Fibroblast of lung (primary cell): ENCODE measurements at places on chromosomes 6 and 20.
A peak's percentile ranks its signal among the peaks of the same experiment; 100 is the strongest.

- no peak for DNase-seq
These were observed 49.8 kb upstream of the ADGRG6 start for GRCh38 chr6:142251930-142252445.

GRCh38 chr6:149851461-149852110, 12.6 kb downstream of the LRP11 start:
- DNase-seq, result peak; percentile 49

DNA sequence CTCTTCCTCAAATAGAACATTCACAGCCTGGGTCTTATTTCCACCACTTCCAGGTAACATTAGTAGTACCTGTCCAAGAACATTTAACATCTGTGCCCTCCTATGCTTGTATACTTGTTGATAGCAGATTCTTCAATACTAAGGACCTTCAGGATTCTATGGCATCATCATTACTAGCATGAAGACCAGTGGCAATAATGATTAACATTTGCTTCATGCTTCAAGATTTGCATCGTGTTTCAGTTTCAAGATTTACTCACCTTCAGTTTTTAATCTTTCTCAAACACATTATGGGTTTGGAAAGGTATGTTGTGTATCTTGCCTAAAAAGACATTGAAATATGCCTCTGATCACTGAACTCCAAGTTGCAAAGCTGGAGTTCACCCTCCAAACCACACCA, 412.8 kb upstream of the NRSN1 start:
- DNase-seq, result no peak

DNA sequence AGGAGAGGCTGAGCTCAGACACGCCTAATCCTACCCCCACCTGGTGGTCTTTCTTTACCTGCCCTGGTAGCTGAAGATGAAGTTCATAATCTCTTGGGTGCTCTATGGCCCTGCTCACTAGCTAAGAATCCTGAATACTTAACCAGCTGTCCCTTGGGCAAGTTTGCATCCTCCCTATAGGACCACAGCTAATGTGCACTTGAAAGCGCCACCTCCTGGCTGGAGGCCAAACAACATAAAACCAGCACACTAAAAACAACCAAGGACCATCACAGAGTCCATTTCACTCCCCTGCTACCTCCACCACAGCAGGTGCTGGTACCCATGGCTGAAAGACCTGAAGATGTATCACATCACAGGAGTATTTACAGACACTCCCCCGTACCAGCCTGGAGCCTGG, 155.5 kb upstream of the SLC24A3 start:
- no peak for DNase-seq

DNA sequence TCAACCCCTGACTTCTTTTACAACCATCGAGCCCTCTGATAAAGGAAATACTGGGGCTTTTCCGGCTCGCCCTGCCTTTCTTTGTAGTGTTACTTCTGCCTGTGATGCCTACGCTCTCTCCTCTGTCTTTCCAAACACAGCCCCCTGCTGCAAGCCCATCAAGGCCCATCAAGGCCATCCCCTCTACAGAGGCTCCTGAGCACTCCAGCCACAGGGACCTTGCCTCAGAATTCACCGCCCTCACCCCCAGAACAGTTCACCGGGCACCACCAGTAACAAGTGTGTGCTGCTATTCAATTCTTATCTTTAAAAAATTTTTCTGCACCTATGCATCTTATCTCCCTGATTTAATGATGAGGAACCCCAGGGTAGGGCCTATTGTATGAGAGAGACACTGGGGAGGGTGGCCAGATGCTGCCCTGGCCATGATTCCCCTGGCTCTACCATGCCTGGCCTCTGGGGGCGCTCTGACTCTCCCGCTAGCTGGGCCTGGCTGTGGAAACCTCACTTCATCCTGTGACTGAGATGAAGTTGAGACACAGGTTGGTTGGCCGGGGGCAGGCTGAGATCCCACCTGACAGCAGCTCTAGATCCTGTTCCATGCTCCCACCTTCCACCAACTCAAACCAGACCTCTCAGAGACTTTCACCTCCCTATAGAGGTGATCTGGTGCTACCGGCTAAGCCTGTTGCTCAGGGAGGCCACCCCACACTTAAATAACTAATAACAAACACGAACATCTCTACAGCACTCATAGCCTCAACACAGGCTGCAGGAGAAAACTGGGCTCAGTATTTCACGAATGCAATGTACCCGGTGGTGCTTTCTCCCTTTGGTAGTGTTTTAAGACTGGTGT, 19.2 kb upstream of the GLP1R start:
- DNase-seq, result no peak

DNA sequence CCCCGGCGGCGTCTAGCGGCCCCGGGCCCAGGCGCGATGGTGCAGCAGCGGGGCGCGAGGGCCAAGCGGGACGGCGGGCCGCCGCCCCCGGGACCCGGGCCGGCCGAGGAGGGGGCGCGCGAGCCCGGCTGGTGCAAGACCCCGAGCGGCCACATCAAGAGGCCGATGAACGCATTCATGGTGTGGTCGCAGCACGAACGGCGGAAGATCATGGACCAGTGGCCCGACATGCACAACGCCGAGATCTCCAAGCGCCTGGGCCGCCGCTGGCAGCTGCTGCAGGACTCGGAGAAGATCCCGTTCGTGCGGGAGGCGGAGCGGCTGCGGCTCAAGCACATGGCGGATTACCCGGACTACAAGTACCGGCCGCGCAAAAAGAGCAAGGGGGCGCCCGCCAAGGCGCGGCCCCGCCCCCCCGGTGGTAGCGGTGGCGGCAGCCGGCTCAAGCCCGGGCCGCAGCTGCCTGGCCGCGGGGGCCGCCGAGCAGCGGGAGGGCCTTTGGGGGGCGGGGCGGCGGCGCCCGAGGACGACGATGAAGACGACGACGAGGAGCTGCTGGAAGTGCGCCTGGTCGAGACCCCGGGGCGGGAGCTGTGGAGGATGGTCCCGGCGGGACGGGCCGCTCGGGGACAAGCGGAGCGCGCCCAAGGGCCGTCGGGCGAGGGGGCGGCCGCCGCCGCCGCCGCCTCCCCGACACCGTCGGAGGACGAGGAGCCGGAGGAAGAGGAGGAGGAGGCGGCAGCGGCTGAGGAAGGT, 715 bp downstream of the SOX12 start:
- peak; percentile 66 for DNase-seq

DNA sequence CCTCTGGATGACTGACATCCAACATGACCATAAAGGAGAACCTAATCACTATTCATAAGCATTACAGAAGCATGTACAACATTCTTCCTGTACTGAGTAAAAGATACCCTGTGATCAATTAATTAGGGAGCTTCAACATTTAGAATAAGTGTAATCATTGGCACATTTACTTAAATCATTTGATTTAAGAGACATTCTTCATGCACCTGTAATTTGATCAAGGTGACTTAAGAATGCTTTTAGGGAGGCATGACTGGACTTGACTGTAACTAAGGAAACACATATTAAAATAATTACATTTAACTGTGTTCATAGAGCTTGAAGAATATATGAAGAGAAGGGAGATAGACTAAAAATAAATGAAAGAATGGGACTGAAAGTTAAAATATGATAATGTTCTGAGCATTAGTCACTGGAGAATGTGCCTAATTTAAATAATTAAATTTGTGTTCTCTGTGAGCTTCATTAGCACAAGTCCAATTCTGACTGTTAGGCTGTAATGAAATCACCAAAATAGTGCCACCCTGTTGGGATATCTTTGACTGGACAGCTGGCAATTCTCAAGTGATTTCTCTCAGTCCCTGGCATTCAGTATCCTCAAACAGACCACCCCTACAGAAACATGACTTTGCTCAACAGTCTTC, 295.5 kb upstream of the ADGRB3 start:
- DNase-seq, result no peak

DNA sequence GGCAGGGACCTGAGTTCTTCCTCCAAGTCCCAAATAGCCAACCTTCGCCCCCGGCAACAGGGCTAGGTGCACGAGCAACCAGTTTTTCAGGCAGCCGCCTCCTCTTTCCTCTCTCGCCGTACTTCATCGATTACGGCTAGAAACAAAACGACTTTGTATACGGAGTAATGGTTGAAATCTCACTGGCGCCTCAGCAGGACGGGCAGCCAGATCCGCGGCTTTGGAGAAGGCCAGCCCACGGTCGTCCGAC, 333 bp upstream of the SMIM13 start:
- DNase-seq, result no peak

DNA sequence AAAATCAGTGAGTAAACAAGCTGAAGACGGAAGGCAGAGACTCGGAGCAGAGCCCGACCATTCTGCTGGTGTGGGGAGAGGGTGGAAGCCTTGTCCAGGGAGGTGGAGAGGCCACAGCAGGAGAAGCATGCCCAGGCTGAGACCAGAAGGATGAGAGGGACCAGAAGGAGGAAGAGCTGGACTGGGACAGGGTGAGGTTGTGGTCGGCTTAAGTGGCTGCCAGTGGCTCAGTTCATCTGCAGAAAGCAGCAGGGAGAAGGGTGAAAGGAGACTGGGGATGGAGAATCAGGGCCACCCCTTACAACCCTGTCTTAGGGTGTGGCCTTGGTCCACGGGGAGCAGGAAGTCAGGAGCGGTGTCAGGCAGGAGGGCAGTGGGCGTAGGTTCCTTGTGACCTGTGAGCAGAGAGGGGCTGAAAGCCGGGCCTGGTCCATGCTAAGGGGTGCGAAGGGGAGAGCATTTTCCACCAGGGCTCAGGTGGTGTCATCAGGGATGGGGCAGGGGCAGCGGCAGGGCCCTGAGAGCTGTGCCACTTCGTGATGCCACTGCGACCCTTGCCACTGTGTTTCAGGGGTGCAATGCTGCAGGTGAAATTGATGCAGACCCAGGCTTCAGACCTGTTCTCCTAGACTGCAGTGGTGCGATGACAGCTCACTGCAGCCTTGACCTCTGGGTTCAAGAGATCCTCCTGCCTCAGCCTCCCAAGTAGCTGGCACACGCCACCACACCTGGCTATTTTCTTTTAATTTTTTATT, 81.1 kb downstream of the TTLL2 start:
- DNase-seq, result no peak

- DNase-seq, result no peak
These were observed 155.5 kb upstream of the RNF24 start for GRCh38 chr20:4170621-4171537.

GRCh38 chr6:17103715-17104114, 1.9 kb downstream of the STMND1 start:
- no peak for DNase-seq

GRCh38 chr20:610130-611046, at the start of gene TCF15:
Gene TCF15 (minus strand): TSS chr20:610309. CDS start chr20:610237, 72 bp downstream.
- DNase-seq, result no peak

- no peak for DNase-seq
These were observed 104.2 kb upstream of the MLN start for GRCh38 chr6:33908025-33908424.

- DNase-seq, result peak; percentile 81
These were observed 98.5 kb downstream of the INSM1 start for GRCh38 chr20:20466341-20466879.

GRCh38 chr6:13870214-13870830, 54.4 kb upstream of the RNF182 start:
- no peak for DNase-seq

- no peak for DNase-seq
These were observed 31.7 kb downstream of the KCNS1 start for GRCh38 chr20:45069261-45069660.

DNA sequence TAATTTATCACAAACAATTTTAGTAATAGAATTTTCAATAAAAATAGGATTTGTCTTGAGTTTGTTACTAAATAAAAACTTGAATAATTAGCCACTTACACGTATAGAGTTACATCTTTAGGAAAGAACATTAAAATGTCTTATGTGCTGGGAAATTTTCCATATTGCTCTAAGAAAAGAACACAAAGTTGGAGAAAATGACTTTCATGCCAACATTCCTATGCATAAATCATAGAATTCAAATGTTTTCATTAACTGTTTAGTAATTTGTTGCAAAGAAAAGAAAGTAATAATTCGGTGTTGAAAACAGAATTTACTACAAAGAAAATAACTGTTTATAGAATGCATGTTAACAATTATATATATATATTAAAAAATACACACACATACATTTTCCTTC, 4.7 kb upstream of the TBC1D32 start:
- no peak for DNase-seq

GRCh38 chr20:57502336-57502700, 22.6 kb downstream of the CTCFL start:
- DNase-seq, result no peak

DNA sequence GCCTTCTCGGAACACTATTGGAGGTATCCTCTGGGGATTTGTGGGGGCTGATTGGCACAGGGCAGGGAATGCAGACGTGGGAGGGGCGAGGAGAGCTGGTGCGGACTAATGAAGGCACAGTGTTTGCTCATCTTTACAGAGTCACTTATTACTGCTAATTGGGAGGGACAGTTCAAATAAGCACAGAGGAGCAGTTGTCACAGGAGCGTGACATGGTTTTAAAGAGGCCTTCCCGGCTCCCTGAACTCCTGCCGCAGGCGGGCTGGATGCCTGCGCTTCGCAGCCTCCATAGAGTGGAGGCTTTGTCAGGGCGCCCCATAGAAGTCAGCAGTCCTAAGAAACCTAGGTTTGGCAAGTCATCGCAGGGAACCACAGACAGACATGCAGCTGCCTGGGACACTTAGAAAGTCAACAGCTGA, 149.6 kb downstream of the LINC00237 start:
- DNase-seq, result no peak

DNA sequence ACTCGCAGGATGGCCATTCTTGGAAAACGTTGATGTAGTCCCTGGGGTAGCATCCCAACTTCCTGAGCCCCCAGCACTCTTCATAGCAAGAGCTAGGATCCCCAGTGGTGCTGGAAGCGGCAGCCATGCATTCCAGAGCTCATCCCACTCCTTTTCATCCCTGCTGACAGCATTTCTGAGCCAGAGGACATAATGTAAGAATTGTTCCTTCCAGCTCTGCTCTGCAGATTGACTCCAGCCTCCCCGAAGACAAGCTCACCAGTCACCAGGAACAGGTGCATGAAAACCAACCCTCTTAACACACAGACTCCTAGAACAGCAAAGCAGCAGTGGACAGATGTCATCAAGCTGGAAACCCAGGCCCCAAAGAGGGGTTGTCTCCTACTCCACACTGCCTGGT, 3.8 kb downstream of the SLC13A3 start:
- DNase-seq, result no peak

DNA sequence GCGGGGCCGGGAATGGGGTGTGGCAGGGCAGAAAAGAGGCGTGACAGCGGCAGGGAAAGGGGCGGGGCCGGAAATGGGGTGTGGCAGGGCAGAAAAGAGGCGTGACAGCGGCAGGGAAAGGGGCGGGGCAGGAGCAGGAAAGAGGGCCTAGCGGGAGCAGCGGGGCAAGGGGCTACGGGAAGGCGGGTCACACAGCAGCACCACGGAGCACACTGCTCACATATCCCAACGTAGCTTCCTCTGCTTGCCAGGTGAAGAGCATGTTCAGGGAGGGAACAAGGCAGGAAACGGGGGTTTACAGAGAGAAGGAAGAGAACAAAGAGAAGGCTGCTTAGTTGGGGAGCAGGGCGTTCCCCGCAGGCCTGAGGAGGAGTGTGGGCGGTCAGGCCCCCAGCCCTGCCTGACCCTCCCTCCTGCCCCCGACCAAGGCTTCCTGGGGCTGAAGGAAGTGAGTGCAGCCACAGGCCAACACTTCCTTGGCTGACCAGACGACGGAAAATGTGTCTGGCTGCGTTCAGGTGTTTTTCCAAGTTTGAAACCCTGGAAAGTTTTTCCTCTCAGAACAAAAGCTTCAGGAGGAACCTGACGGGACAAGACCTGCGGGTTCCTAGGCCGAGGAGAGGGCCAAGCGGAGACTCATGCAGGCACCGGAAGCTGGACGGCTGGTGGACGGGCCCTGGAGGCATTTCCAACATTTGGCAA, 13.8 kb downstream of the UCKL1 start:
- DNase-seq, result peak; percentile 37
